ENCODE measurements at places on chromosomes 4 and X.

DNA sequence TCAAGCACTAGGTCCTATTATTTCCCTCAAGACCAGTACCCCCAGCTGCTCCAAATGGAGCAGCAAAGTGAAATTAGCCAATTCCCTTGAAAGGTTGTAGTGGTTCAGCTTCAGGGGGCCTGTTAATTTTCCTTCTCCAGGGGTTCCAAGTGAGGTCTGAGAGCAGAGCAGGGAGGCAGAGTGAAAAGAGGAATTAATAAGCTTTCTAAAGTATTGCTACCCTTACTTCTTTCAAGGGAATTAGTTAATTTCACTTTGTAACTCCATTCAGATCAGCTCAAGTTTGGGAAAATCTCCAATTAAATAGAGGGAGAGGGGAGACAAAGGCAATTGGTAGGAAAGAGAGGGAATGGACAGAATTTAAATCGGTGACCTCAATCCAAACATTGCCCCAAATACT is 78.7 kb upstream of the SLC7A11 start:
- DNase-seq: no peak

- no peak for DNase-seq
These were observed 5.0 kb downstream of the CENPU start for GRCh38 chr4:184728858-184729257.

DNA sequence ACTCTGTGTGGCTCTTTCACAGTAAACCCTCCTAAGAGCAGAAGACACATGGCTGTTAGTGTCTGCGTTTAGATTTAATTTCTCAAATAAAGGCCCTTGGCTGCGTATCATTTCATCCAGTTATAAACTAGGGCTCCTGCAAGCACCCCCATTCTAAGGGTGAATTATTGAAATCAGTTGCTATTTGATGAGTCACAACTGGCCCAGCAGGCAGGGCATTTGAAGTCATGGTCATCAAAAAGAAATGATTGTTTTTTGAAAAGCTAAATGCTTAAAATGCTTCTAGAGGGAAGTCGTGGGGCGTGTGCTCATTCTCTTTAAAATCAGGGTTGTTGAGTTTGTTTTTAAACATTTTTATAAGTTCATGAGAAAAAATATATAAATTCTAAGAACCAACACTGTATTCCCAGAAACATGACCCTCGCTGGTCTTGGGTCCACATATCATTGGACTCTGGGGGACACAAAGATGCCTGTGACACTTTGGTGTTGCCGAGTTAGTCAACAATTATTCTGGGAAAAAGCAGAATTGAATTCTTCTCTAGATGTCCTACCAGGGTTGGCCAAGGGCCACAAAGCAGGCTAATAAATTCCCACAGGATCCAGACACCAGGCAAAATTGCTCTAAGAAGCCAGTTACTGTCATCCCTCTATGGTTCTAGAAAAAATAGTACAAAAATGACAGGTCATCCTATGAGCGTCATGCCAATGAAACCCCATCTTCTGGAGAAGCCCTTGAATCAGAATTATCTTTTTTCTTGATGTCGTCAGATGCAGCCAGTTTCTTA is 99.5 kb upstream of the MYOZ2 start:
- DNase-seq: no peak

DNA sequence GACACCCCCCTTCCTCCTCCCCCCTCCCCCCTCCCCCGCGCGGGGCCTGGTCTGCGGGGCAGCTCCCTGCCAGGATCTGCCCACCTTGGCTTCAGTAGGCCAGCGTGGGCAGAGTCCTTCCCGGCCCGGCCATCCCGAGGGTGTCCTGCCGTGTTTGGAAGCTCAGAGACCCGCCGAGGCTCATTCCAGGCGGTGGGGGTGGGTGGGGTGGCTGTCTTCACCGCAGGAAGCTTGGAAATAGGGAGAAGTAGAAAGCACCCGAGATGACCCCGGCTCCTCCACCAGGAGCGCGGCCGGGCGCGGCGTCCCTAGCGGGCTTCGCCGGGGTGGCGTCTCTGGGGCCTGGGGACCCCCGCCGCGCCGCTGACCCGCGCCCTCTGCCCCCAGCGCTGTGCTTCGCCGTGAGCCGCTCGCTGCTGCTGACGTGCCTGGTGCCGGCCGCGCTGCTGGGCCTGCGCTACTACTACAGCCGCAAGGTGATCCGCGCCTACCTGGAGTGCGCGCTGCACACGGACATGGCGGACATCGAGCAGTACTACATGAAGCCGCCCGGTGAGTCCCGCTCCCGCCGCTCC is 1.6 kb downstream of the NAT8L start:
- DNase-seq: no peak

DNA sequence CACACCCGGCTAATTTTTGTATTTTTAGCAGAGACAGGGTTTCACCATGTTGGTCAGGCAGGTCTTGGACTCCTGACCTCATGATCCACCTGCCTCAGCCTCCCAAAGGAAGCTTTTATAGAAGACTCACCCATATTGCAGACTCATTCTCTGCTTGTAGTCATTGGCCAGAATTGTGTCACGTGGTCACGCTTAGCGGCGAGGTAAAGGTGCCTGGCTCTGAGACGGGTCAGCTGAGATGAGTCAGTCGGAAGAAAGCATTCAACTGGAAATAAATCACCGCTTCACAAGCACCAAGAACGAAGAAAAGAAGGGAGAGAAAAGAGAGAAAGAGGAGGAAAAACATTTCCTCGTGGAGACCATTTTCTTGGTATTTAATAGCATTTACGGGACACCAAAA is 218.8 kb upstream of the NOCT start:
- DNase-seq: no peak

- DNase-seq: no peak
These were observed 287.9 kb upstream of the NOCT start for GRCh38 chr4:138727731-138728130.

GRCh38 chr4:89108091-89108490 is 3.2 kb upstream of the TIGD2 start:
- no peak for DNase-seq

- no peak for DNase-seq
These were observed 662.2 kb upstream of the BOD1L1 start for GRCh38 chr4:14289708-14290107.

DNA sequence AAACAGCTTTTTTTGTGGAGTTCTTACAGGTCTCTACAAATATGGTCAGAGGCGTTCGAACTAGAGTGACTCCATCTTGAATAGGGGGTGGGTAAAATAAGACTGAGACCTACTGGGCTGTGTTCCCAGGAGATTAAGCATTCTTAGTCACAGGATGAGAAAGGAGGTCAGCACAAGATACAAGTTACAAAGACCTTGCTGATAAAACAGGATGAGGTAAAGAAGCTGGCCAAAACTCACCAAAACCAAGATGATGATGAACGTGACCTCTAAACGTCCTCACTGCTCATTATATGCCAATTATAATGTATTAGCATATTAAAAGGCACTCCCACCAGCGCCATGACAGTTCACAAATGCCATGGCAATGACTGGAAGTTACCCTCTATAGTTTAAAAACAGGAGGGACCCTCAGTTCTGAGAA is 42.8 kb upstream of the SPP1 start:
- DNase-seq: no peak

GRCh38 chrX:79259073-79259689 is 108.0 kb downstream of the ITM2A start:
- no peak for DNase-seq

- DNase-seq: no peak
These were observed 348.0 kb upstream of the NR3C2 start for GRCh38 chr4:148790246-148790645.

GRCh38 chrX:86021652-86022289 is 25.6 kb downstream of the CHM start:
- no peak for DNase-seq

DNA sequence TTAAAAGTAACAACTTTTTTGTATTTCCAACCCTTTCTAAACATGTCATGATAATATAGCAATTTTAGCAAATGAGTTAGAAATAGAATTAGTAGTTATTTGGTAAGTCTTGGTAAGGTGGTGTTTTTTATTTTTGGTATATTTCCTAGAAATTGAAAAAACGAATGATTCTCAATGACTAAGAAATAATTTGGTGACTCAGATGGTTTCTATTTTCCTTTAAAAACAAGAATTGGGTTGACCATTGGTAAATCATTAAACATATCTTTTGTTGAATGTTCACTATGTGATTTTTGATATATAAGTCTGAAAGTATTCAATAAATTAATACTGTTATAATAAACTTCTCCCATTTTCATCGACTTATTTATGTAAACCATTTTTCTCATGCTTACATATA is 206.2 kb upstream of the BANK1 start:
- no peak for DNase-seq

GRCh38 chr4:74752798-74753197 is 41.5 kb downstream of the BTC start:
- no peak for DNase-seq

DNA sequence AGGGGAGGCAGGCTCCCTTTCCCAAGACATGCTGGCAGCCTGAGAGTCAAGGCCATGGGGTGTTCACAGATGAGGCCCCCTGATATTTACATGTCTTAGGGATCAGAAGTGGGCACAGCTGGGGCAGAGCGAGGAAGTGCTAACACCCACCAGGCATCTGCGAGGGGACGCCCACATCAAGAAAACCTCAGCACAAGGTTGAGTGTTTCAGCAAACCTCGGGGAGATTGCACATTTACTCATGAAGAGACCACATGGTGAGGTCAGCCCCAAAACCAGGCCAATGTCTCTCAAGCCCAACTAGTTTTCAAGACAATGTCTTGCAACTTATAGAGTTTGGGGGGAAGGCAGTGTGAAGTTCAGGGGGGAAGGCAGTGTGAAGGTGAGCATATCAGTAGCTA is 55.2 kb downstream of the CLNK start:
- no peak for DNase-seq

GRCh38 chr4:57193209-57193810 is 83.1 kb upstream of the IGFBP7 start:
- no peak for DNase-seq

DNA sequence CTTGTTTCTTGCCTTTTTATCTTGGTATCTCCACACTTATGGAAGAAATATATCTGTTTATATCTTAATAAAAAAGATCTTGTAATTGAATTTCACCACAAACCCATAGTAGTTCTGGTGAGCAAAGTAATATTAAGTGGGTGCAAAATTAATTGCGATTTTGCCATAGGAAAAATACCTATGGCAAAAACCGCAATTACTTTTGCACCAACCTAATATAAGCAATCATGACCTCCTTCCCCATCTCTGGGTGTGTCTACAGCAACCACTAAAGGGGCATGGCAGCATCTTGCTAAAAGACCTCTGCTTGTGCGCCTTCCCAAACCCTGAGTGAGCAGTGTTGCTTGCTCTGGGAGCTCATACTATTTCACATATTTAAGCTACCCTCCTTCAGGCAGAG is 124.2 kb upstream of the GUCY1A1 start:
- DNase-seq: no peak

DNA sequence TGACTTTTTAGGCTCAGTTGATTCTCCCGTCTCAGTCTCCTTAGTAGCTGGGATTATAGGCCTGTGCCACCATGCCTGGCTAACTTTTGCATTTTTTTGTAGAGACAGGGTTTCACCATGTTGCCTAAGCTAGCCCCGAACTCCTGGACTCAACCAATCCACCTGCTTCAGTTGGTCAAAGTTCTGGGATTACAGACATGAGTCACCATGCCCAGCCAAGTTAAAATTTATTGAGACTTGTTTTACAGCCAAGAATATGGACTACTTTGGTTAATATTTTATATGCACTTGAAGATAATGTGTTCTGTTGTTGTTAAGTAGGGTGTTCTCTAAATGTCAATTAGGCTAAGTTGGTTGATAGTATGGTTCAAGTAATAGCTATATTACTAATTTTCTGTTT is 58.7 kb downstream of the CYTL1 start:
- no peak for DNase-seq

GRCh38 chr4:151600432-151600831 is 160.4 kb downstream of the GATB start:
- DNase-seq: no peak

- no peak for DNase-seq
These were observed 108.1 kb downstream of the TSPAN7 start for GRCh38 chrX:38669428-38669827.

DNA sequence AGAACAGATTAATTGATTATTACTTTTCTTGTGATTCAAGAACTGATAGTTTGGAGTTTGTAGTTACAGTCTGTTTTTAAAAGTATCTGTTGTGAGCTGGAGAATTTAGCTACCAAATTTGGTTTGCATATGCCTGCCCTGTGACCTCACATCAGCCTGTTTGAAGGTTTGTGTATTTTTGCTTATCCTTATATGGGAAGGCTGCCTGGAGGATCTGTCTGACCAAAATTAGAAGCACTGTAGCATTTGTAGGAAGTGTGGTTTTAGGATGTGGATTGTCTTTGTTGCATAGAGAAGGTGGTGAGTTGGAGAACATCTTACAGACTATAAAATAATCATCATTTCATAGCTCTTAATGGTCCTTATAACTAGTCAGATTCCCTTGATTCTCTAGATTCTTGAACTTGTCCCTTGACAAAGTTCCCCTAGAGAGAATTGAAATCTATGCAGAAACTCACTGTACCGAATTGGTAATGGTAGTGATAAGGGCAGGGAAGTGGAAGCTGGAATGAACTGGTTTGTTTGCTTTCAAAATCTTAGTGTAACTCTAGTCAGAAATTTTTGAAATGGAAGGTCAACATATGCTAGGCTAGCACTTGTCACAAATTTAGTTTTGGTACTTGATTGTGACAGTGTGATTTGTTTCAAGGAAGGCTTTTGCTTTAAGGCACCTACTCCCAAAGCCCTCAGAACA is 57.3 kb downstream of the SH3BGRL start:
- DNase-seq: no peak

DNA sequence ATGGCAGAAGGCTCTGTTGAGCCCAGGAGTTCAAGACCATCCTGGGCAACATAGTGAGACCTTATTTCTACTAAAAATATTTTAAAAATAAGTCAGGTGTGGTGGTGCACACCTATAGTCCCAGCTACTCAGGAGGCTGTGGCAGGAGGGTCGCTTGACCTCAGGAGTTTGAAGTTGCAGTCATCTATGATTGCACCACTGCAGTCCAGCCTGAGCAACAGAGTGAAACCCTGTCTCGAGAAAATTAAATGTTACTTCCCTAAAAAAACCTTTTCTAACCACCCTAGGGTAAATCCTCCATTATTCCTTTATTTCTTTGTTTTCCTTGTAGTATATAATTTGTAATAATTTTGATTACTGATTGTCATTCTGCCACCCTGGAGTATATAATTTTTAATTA is 7.9 kb downstream of the FAM200B start:
- DNase-seq: no peak

DNA sequence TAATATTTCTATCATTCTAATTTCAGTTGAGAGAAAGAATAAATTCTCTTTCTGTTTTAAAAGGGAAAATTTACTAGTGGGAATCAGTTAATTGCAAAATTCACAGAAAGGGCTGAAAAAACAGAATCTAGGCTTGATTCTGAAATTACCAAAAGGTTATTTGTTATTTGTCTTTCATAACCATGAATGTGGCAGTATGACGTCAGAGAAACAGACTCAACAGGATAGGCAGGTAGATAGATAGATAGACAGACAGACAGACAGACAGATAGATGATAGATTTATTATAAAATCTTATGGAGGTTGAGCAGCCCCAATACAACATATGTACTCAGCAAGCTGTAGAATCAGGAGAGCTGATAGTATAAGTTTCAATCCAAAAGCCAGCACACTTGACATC is 311.0 kb downstream of the ADAM29 start:
- no peak for DNase-seq

GRCh38 chr4:6426571-6427438 is 45.6 kb downstream of the PPP2R2C start:
- DNase-seq: no peak

GRCh38 chr4:90960840-90961239 is 833.6 kb downstream of the CCSER1 start:
- no peak for DNase-seq

Data from HEK293T (cell line).